ENCODE measurements at places on chromosomes 4 and X. TPM values are rescaled to one million over a fixed set of nuclear protein-coding genes. Genes with fewer than 3 reads are reported as not detected.

- H3K27me3 ChIP-seq, result no peaks in the 10 kb centered on the region
- no peaks in the 10 kb centered on the region for H3K36me3 ChIP-seq
- H3K4me3 ChIP-seq, result no peak overlapping the region
Observed at GRCh38 chr4:8093587-8094274, 64.9 kb downstream of the ABLIM2 start.

GRCh38 chrX:53422861-53423306 lies at the start of gene RIBC1:
TSS of gene RIBC1 (plus strand) at chrX:53422873. CDS start at chrX:53426277, 3,404 bp downstream.
- H3K4me3 ChIP-seq, result peak within 1 kb of the TSS; percentile 69
- no peaks in the 10 kb centered on the region for H3K27me3 ChIP-seq
- H3K36me3 ChIP-seq, result peaks cover 2% of the 10 kb centered on the region
- DNase-seq, result no peak
- H3K27ac ChIP-seq, result peak within 1 kb of the TSS; percentile 92

GRCh38 chr4:23904639-23905071 lies 14.8 kb upstream of the PPARGC1A start:
- H3K4me1 ChIP-seq, result no peaks in the 10 kb centered on the region
- no peak overlapping the region for H3K27ac ChIP-seq
- H3K36me3 ChIP-seq, result no peaks in the 10 kb centered on the region
- no peak for DNase-seq
- no peaks in the 10 kb centered on the region for H3K27me3 ChIP-seq

The CYSLTR1 gene
- not detected for total RNA-seq

The AFF2 gene
- 0.05 TPM for total RNA-seq
